Posterior vena cava (tissue), 2 donors: ENCODE measurements at places on chromosomes 6 and 20. TPM values are rescaled to one million over a fixed set of nuclear protein-coding genes. Genes with fewer than 3 reads are reported as not detected.

- DNase-seq = no peak
Observed at GRCh38 chr20:7371518-7372163, 568.6 kb downstream of the HAO1 start.

GRCh38 chr6:120871416-120872261 lies 462.6 kb downstream of the TBC1D32 start:
- peak; percentile 74 for DNase-seq

Gene TMEM244
- total RNA-seq = not detected

- DNase-seq = no peak
Observed at GRCh38 chr6:101666256-101666655, 272.7 kb downstream of the GRIK2 start.

DNA sequence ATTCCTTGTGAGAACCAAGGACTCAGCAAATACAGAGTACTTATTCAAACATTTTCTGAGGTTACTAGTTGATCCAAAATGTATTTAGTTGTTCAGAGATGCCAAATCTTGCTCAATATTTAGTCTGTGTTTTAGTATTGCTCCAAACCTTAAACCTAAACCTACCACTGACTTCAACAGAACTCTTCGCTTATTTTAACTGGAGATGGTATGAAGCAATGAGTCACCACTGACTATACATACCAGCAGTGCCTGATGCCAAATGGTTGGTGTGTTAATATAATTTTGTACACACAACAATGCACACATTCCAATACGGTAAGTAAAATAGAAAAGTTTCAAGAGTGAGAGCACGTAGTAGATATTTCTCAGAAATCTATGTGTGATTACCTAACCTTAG lies 1.9 kb upstream of the SPTLC3 start:
- DNase-seq = no peak

DNA sequence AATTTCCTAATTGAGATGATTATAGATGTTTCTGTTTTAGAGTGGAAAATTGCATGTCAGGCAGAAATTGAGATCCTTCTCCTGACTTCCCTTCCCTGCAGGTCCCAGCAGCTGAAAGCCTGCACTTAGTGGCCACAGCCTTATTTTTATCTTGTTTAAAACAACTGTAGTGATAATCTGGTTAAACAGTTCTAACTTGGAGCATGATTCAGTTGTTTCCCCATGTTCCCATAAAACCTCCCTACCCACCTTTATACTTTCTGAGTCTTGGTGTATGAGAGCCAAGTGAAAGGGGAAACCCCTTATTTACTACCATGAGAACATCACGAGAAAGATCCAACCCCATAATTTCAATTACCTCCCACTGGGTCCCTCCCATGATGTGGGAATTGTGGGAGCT lies 195.2 kb downstream of the SLC16A10 start:
- DNase-seq = no peak

- peak; percentile 86 for DNase-seq
Observed at GRCh38 chr20:48831718-48832404, 4.1 kb upstream of the PREX1 start.

Gene TRIM31
- not detected for total RNA-seq

DNA sequence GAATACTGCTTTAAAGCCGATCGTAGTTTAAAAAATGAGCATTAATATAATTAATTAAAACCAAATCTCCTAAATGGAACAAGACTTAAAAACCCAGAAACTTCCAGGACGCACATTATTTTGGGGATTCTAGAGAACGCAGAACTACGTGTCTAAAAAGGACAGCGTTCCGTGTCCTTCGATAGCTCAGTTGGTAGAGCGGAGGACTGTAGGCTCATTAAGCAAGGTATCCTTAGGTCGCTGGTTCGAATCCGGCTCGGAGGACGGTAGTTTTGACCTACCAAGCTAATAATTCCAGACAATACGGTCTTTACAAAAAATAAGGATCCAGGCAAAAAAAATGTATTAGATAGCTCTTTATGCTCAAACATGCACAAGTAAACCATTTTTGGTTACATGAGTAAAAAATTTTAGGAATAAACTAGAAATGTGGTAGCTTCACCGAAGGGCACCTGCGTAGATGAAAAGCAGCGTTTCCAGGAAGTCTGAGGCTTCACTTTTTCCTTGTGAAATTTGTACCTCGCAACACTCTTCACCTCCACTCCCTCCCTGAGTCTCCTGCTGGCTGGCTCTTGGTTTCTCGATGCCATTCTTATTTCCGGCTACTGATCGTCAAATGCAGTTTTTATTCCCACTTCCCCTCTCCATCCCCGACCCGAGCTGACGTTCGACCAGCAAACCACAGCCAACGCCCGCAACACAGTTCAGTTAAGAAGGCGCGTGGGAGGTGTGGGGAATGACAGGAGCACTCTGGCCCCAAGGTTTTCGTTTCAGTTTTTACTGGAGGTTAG lies 19.6 kb upstream of the ABT1 start:
- no peak for DNase-seq

DNA sequence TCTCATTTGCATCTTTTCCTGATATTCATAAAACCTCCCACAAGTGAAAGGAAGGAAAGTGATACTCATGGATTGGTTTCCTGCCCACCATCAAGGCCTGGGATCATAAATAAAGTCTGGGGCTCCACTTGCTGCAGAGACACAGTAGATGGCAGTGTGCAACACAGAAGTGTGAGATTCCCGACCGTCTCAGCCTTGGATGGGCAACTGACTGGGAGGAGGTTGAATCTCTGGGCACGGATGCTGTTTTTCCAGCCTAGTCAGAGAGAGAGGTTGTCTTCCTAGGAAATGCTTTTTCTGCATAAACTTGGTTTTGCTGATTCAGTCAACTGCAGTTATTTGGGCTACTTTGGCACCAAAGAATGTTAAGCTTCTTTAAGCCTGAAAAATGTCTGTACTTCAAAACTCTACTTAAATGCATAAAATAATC lies 9.9 kb upstream of the RFPL4B start:
- DNase-seq = peak; percentile 85
